ENCODE measurements at places on chromosomes 7 and 10.

DNA sequence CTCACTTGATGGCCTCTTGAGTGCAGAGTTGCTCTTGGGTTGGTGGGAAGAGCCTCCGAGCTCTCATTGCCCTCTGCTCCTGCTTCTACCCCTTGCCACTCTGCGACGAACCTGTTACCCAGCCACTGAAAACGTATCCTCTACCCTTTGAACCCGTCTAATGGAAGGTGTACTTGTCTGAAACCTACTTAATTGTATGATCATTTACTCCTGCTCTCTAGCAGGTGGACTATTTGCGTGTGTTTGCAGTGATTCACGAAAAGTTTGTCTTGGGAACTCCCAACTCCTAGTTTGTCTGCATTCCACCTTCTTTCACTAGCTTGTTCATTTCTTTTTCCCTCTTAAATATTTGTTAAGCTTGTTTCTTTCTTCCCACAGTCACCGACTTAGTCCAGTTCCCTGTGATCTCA, 503 bp downstream of the CROT start:
- DNase-seq = no peak

- no peak for DNase-seq
Measured at GRCh38 chr10:73060738-73061635, 35.7 kb downstream of the P4HA1 start.

DNA sequence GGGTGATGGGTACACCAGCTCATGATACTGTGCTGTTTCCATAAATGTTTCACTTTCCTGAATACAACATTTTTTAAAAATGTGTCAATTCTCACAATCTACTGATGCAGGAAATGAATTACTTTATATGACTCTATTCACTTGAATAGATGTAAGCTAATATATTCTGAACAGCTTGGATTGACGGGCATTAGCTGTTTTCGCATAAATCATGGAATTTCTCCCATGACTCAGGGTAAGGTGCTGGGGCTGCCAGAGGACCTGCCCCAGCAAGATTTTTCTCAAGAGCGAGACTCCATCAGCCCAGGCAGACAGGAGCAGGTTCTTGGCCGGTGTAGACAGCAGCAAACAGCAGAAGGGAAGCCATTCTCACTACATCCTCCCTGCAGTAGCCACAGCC, 107.1 kb downstream of the PFKFB3 start:
- no peak for DNase-seq

- DNase-seq = no peak
Measured at GRCh38 chr7:152052771-152053170, 27.3 kb downstream of the GALNT11 start.

- DNase-seq = no peak
Measured at GRCh38 chr10:25508112-25508815, 333.5 kb downstream of the GPR158 start.

DNA sequence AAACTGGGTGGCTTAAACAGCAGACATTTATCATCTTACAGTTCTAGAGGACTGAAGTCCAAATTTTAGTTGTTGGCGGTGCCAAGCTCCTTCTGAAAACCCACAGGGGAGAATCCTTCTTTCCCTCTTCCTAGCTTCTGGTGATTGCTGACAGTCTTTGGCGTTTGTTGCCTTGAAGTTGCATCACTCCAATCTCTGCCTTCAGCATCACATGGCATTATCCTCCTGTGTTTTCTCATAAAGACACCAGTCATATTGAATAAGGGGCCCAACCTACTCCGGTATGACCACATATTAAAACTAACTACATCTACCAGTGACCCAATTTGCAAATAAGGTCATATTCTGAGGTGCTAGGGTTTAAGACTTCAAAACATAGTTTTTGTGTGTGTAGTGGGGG, 472.1 kb upstream of the IGFBP3 start:
- no peak for DNase-seq

DNA sequence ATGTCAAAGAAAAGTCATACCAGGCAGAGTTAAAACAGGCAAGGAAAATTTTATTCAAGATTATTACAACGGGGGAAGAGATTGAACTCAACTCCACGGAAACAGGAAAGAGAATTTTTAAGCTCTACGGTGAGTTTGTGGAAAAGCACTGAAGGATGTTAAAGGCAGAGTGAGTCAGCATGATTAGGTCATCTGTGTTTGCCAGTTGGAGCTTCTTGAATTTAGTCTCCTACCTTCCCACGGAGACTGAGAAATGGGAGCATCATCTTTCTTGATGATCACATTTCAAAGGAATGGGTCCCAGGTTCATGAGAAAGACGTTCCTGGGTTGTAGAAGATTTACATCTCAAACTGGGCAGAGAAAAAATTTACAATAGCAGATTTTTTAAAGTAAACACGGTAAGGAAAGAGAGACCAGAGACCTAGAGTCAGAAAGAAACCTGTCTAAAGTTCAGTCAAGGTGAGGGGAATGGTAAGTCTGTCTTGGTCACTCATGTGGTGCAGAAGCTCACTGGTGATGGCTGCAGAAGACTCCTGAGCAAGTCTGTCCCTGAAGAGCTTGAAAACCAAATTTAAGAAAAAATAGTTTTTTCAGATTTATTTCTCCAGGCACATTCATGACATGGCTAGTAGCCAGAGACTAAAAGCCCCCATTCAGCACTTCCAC, 516.9 kb upstream of the LRRN3 start:
- DNase-seq = peak; percentile 69

GRCh38 chr7:6375348-6376101, 72.2 kb downstream of the DAGLB start:
- DNase-seq = peak; percentile 36

- no peak for DNase-seq
Measured at GRCh38 chr10:89163265-89163995, 43.7 kb downstream of the CH25H start.

- no peak for DNase-seq
Measured at GRCh38 chr7:30022991-30023390, 3.5 kb downstream of the FKBP14 start.

DNA sequence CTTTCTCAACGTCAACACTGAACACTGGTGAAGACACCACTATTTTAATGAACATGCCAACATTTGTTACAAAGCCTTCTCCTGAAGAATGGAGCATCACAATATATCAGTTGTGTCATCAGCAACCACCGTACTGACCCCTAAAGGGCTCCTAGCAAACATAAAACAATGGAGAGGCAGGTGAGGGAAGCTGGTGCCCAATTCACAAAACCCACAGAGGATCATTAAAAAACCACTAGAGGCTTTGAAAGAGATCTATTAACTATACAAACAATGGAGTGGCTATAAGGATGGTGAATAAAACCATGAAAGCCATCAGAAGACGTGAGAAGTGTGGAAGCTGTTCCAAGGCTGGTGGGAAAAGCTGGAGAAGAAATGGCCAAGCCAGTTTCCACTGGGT, 150.8 kb downstream of the FAM107B start:
- DNase-seq = no peak

DNA sequence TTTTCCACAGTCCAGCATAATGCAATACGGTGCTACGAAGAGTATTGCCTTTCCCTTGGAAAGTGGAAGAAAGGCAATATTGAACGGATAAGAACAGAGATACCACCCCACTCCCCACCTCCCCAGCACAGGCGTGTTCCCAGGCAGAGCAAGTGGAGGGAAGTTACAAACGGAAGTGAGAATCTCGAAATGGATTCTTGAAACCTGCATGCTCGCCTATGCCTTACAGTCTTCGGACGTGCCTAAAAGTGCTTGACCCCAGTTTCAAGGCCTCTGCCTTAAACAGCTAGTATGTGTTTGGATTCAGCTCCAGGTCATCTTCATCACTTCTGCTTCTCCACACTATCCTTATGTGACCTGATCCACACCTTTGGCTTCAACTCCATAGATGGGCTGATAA, 35.0 kb upstream of the USP6NL start:
- DNase-seq = no peak

GRCh38 chr7:80187279-80187678, 52.6 kb downstream of the GNAI1 start:
- DNase-seq = no peak

DNA sequence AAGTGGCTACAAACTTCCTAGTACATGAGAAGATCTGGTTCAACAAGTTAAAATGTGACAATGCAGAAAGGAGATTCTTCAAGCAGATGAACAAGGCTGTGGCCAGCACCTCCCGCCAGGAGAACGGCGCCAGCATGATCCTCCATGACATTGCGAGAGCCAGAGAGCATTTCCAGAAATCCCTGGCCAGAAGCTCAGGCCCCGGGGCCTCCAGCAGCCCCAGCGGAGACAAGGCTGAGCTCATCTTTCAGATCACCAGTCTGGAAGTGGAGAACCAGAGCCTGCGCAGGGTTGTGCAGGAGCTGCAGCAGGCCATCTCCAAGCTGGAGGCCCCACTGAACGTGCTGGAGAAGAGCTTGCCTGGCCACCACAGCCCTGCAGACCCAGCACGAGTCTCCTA, 40.1 kb upstream of the ZNF273 start:
- DNase-seq = no peak

- no peak for DNase-seq
Measured at GRCh38 chr10:131775833-131776232, 125.0 kb upstream of the PPP2R2D start.

DNA sequence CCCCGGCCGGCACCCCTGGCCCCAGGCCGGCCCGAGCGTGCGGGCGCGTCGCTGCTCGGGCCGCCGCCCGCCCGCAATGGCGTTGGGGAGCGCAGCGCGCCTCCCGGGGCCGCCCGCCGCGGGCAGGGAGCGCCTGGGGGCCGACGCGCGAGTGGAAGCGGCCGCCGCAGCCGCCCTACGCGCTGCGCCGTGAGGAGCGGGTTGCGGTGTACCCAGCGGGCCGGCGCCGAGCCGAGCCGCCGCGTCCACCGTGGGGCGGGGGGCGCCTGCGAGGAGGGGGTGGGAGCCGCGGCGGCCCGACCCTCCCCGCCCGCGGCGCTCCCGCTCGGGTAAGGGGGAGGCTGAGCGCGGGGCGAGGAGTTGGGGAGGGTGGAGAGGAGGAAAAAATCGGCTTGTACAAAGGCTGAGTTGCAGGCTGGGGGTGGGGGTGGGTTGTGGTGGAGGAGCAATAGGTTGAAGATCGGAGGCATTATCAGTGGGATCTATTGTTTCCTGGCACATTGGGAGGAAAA, 473 bp downstream of the PPP1R9A start:
- no peak for DNase-seq

DNA sequence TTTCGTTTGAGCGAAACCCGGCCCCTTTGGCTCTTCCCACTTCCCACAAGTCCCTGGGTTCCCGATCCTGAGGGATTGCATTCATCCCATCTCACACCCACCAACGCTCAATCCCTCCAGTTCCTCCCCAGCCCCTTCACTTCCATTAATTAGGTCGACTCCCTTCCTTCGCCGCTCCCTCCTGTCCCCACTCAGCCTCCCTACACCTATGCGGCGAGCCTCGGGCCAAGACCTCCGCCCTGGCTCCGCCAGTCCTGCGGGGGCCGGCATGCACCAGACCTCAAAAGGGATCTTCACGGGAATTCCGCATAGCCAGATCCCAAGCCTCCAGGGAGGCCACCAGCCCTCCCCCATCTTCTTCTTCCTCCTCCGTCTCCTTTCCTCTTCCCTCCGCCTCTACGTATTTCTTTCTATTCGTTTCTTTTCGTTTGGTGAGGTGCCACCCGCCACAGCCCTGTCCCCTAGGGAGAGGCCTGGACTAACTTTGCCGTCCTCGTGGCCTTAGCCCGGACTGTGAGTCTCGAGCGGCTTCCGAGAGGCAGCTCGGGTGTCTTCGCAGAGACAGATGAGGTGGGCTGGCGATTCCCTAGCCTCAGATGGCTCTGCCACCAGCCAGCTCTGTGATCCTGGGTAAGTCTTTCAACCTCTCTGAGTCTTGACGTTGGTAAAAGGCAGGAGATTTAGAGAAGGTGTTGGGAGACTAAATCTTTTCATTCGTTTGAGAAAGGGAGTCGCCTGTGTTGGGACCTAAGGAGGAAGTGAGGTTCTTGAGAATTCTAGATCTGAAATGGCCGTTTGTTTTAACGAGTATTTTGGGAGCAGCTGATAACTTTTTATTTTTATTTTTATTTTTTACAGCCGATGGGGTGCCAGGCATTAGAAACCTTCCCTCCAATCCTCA, 8.1 kb upstream of the LBX1 start:
- no peak for DNase-seq

DNA sequence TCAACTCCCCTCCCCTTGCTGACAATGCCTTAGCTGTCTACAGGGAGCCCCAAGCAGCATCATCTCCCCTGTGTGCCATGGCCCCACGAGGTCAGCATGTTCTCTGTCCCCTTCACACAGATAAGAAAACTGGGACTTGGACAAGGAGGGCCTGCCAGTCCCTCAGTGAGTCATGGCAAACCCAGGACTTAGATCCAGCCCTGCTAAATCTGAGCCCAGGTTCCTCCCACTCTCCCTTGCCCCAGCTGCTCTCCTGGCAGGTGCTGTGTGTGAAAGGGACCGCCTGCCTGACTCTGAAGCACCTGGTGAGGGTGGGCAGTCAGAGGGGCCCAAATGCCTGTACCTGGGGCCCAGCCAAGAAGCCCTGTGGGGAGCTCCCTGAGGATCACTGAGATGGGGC, 7.4 kb downstream of the CRHR2 start:
- no peak for DNase-seq

DNA sequence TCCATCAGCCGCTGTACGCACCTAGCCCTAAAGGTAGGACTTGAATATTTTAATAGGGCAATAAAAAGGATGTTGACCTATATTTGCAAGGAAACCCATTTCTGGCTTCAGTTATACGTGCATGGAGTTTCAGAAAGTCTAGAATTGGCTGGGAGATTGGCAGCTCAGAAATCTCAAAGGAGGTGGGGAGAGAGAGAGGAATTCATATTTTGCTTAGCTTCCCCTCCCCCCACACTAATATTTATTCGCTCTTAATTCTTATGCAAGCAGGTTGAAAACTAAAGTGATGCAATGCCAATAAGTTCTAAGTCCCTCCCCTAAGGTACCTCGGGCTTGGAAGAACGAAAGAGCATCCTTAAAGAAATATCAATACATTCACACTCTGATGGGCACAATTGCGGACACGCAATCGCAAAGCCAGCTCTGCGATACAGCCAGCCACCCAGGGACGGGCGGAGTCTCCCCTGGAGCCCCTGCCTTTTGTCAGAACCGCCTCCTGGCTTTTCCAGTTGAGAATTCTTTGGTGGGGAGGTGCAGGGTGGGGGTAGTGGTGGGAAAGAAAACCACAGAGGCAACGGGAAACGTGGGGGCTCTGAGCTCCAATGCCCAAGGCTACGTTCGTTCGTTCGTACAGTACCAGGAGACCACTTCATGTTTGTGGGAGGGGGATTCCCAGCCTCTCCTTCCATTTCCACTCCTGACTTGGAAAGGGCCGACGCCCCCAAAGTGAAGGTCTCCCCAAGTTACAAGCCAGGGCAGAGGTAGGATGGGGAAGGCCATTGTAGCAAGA, 1.3 kb downstream of the SHH start:
- DNase-seq = peak; percentile 46
